Naive thymus-derived CD4-positive, alpha-beta T cell (primary cell): ENCODE measurements at places on chromosomes 7 and 10.

DNA sequence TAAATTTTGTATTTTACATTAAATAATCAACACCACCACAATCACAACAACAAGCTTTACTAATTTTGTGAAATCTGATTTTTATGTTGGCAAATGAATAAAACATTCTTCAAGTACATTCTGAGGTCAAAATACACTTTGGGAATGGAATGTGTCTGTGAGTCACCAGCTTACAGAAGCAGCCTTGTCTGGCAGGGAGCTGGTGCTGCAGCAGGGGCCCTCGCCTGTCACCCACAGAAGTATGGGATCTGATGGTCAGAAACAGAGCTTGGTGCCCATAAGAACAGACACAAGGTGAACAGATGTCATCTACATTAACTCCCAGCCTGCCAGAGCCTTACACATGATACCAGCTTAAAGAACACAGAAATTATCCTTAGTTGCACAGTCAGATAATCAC is 496.9 kb downstream of the CCSER2 start:
- no peaks in the 10 kb centered on the region for H3K4me1 ChIP-seq
- DNase-seq, result no peak
- no peak overlapping the region for H3K27ac ChIP-seq
- peaks cover 3% of the 10 kb centered on the region for H3K27me3 ChIP-seq
- no peaks in the 10 kb centered on the region for H3K36me3 ChIP-seq

GRCh38 chr10:133455611-133456031 is 1.9 kb downstream of the SCART1 start:
- no peaks in the 10 kb centered on the region for H3K4me1 ChIP-seq
- DNase-seq, result no peak
- no peak overlapping the region for H3K27ac ChIP-seq
- no peak overlapping the region for H3K4me3 ChIP-seq
- no peaks in the 10 kb centered on the region for H3K27me3 ChIP-seq

DNA sequence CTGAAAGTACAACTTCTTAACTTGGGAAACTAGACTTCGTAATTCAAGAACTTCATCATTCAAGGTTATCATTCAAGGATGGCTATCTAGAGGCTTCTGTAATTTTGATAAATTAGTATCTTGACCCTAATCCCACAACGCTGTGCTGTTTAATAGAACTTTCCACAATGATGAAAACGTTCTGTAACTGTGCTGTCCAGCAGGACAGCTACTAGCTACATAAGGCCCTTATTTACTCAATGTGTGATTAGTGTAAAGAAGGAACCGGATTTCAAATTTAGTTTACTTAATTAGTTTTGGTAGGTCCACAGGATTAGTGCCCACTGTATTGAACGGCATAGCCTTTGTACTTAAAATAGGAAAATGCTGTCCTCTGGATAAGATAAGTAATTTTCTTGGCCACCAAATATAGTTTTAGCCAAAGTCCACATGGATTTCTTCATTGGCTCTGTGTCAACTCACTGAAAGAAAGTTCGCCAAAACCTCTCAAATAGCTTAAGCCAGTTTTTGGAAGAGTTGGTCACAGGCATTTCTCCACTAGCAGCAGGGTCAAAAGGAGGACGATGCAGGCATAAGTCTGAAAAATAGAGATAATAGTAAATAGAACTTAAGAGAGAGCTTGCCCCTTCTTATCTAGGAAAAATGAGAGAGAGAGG is 17.3 kb downstream of the DGKI start:
- no peaks in the 10 kb centered on the region for H3K4me1 ChIP-seq
- H3K4me3 ChIP-seq, result no peak overlapping the region
- no peaks in the 10 kb centered on the region for H3K36me3 ChIP-seq
- no peak overlapping the region for H3K27ac ChIP-seq

GRCh38 chr7:22849172-22849571 is 26.5 kb upstream of the TOMM7 start:
- no peaks in the 10 kb centered on the region for H3K36me3 ChIP-seq
- H3K27me3 ChIP-seq, result no peaks in the 10 kb centered on the region
- no peaks in the 10 kb centered on the region for H3K4me1 ChIP-seq
- no peak for DNase-seq
- H3K4me3 ChIP-seq, result no peak overlapping the region
